ENCODE measurements at places on chromosomes 6 and 20.
A peak's percentile ranks its signal among the peaks of the same experiment; 100 is the strongest.

- peak; percentile 20 for DNase-seq
Observed at GRCh38 chr6:32845384-32845884, 1.6 kb upstream of the PSMB8 start.

DNA sequence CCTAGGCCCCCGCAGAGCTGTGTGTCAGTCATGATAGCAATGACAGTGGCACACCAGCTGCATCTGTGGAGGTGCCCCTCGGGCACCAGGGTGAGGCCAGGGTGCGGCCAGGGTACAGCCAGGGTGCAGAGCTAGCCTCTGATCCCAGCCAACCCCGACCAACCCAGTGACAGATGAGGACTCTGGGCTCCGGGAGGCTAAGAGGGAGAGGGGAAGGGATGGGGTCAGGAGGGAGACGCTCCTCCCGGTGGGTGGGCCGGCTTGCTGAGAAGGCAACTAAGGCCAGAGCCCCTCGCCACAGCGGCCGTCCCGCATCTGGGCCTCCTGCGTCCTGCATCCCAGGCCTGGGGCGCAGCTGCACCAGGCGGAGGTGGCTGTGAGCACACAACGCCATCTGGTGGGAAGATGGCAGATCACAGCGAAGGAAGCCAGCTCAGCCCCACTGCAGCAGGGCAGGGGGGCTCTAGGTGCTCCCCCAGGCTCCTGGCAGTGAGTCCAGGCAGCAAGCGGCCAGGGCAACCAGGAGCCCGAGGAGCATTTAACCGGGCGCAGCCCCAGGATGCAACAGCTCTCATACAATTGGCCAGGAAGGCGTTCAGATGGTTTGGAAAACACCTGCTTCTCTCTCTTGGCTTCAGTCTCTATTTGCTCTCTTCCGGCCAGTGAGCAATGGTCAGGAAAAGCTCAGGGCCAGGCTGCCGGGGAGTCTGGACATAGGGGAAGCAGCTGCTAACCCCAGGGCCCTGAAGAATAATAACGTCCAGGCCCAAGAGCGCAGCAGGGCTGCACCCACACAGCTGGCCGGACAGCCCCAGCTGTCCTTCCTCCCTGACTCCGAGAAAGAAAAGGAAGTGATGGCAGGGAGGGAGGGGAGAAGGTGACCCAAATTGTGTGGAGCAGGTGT is 169.4 kb downstream of the TAF4 start:
- DNase-seq: no peak

GRCh38 chr6:82208913-82209312 is 38.6 kb downstream of the IBTK start:
- DNase-seq: no peak

DNA sequence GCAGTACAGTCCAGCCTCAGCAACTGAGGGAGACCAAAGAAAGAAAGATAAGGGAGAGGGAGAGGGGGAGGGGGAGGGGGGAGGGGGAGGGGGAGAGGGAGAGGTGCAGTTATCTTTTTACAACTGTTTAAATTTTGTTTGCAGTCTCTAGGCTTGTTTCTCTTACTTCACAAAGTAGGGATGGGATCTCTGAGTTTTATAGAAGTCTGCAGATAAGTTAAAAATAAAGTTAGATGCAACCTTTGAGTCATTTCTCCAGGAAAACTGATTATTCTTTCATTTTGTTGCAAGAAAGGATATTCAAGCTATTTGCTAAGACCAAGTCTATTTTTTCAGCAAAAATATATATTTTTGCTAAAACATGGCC is 487.3 kb downstream of the ADGRB3 start:
- DNase-seq: no peak

GRCh38 chr6:36442103-36442670 is 467 bp downstream of the PXT1 start:
- DNase-seq: no peak

GRCh38 chr20:54350415-54350814 is 125.0 kb upstream of the DOK5 start:
- no peak for DNase-seq

DNA sequence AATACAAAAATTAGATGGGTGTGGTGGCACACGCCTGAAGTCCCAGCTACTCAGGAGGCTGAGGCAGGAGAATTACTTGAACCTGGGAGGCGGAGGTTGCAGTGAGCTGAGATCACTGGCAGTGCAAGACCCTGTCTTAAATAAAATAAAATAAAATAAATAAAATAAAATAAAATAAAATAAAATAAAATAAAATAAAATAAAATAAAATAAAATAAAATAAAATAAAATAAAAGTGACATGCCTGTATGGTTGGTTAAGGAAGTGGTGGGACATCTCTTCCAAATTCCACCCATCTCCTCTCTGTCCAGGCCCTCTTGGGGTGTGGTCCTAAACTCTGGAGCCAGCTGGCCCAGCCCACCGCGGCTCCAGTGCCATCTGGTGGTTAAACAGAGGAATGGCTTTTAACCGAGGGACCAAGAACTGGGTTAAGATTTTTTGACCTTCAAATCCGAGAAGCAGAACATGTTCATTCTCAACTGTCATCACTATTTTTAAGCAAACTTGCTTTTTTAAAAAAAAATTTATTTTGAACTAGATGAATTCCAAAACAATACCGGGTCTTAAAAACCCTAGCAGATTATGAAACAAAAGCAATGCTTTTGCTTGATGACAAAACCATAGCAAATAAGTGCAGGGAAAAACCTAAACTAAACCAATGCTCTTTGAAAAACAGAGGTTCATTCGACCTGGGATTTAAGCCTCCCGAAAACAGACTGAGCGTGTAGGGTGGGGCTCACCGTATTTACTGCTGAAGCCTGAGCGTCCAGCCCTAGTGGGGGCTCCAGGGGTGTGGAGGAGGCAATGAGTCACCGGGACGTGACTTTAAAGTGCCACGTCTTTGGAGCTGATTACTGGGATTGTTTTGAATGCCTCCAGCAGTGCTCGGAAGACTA is 68.8 kb downstream of the CDC5L start:
- DNase-seq: no peak

GRCh38 chr20:24938498-24938897 is 10.6 kb upstream of the CST7 start:
- DNase-seq: no peak

GRCh38 chr6:49826743-49827406 is 39.5 kb downstream of the CRISP1 start:
- peak; percentile 81 for DNase-seq

GRCh38 chr6:70385901-70386300 is 27.4 kb upstream of the FAM135A start:
- no peak for DNase-seq

DNA sequence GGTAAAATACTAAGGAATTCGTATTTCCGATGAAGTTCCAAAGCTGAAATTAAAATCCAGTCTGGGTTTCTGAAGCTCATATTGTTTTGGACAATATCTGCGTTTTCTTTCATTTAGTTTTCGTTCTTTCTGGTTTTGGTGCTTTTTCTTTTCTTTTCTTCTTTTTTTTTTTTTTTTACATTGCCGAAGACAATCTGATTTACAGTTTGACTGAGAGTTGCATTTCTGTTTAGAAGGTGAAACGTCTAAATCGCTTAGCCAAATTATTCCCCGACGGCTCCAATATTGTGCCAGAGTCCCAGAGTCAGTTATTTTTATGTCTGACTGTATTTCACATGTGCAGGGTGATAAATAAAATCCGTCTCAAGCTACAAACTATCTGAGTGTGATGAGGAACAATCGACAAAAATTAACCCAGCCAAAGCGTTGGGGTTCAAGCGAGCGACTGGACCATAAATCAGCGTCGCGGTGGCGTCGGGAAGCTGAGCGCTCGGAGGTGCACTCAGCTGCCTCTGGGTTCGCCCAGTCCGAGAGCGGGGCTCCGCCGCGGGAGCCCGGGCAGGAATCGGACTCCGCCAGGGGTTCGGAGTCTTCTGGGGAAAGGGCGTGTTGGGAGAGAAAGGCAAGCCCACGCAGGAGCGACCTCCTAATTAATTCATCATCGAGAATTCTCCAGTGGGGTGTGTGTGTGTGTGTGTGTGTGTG is 8.2 kb upstream of the TBX18 start:
- no peak for DNase-seq

DNA sequence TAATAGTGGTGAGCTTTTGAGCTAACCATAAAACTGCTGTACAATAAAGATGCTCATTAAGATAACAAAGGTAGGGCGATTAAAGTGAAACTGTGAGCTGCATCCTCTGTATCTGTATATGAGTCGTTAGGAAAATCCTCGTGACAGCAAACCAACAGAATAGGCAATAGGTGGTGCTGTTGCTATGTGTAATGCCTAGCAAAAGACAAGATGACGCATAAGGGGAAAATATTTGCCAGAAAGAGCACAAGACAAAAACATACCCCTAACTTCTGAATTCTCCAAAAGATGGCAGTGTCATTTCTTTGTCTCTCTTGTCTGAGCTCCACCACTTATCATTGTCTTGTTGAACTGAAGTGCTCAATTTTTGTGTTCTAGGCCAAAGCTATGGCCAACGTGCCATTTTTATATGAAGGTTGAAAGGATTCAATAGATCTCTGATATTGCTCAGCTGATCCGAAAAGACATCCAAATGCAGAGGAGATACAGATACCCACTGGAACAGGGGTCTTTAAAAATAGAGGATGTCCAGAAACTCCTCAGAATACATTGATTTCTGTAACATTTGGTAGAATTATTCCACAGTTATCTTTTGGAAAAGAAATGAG is 56.3 kb upstream of the ANKEF1 start:
- DNase-seq: peak; percentile 31

- DNase-seq: no peak
Observed at GRCh38 chr20:18007534-18008292, 38.9 kb downstream of the MGME1 start.

- no peak for DNase-seq
Observed at GRCh38 chr20:36251426-36251825, 15.1 kb downstream of the AAR2 start.

GRCh38 chr6:166927240-166927934 is 29.0 kb downstream of the RNASET2 start:
- DNase-seq: no peak

DNA sequence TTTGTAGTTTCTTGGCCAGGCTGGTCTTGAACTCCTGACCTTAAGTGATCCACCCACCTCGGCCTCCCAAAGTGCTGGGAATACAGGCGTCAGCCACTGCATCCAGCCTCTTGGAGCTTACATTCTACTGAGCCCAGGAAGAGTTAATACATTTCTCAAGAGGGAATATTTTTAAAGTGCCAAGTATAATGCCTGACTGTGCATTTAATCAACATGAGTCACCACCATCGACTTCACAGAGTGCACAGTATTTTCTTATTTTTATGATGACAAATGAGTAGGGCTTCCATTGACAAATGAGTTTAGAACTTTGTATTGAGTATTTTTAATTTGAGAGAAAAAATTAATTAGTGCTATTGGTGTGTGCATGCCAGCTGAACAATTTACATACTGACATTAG is 72.2 kb downstream of the SASH1 start:
- DNase-seq: no peak

- no peak for DNase-seq
Observed at GRCh38 chr6:52514514-52514913, 62.3 kb downstream of the TRAM2 start.

DNA sequence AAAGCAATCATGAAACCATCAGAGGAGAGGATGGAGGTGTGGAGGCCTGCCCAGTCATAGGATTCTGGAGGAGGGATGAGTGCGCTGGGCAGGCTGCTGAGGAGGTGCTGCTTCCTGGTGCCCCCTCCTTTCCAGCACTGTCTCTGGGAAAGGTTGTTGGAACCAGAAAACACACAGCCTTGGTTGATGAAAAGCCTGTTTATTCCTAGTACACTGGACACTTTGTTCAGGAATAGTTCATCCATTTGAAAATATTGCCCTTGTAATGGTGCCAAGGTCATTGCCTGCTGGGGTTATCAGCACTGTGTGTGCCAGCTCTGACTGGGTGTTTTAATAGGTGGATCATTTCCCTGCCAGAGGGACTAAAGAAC is 83.7 kb upstream of the ARMC2 start:
- no peak for DNase-seq

DNA sequence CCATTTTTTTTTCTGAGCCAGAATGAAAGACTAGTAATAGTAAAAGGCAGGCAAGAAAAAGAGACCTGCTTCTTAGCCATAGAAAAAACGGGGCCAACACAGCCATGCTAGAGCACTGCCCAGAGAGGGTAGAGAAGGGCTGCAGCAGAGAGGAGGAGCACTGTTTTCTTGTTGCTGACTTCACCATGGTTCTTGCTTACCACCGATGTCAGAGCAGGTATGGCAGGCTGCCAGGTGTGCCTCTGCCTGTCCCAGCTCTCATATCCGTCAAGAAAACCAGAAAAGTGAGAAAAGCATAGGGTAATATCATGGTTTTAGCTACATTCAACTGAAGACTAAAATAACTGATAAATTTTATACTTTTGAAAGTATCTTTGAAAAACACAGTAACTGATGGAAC is 60.7 kb downstream of the DTNBP1 start:
- DNase-seq: no peak

DNA sequence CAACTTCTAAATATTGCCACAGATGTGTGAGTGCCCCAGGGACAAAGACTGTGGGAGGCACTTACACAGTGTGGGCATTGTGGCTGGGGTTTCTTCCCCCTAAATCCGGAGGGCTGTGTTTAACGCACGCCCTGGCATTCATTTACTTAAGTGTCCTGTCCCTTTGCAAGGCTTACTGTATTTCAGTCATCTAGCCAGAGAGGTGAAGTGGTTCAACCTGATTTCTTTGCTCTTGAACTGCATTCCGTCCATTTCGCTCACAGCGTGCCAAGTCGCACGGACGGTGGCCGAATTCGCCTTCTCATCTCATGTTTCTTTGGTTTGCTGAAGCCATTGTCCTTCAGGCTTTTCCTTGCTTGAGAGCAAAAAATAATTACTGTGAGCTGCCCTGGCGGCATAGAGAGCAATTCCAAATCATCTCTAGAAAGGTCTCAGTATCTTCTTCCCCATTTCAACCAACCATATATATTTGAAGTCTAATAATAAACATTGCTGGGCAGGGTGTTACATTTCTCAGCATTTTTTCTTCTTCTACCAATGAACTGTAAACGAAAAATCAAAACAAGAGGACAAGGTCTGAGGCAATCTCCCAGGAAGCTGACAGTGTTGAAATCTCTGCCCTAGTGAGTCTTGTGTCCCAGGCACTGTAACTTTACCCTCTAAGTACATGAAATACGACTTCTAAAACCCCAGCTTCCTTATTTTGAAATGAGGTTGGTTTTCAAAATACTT is 16.9 kb downstream of the SYTL3 start:
- peak; percentile 46 for DNase-seq

- DNase-seq: no peak
Observed at GRCh38 chr6:72216222-72217068, 330.1 kb downstream of the RIMS1 start.

DNA sequence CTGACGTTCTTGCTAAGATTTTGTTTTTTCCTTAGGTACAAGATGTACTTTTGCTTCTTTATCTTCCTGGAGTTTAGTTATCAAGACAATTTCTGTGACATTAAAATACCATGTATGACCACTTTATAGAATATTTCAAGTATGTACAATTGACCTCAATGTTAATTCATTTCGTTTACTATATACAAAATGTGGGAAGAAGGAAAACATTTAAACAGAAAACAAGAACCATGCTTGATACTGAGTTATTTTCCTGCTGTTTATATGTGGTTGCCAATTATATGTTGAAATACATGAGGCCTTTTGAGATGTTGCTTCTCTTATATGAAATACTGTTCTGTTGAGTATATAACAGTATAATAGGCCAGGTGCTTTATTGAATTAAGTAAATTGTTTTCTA is 184.3 kb downstream of the JARID2 start:
- no peak for DNase-seq

All from KG1 (cell line).